ENCODE measurements at places on chromosomes 13 and 19.

DNA sequence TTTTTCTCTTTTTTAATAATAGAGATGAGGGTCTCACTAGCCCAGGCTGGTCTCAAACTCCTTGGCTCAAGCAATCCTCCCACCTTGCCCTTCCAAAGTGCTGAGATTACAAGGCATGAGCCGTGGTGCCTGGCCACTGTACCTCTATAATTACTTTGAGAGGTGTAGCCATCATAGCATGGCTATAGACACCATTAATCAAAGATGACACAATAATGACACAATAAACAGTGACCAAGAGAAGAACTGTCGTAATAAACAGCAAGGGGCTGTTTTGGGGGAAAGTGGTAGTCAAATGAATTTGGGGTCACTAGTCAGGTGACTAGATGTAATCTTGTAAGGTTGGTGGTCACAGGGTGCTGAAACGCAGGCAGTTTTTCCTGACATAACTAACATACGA is 30.4 kb downstream of the KLF5 start:
- DNase-seq: no peak

DNA sequence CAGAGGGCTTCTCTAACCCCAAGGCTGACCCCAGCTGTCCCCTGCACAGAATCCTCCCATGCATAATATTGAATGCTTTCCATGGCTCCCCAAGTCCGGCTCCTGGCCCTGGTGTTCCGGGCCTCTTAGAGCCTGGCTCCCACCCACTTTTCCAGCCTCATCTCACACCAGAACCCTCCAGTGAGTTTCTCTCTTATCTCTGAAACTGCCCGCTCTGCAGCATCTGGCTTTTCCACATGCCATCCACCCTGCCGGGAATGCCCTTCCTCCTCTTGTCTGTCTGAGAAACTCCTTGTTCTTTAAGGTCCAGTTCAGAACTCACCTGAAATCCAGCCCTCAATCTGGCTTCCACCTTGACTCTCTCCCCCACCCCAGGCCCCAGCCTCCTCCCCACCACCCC is 6.8 kb downstream of the SYNGR4 start:
- DNase-seq: no peak

DNA sequence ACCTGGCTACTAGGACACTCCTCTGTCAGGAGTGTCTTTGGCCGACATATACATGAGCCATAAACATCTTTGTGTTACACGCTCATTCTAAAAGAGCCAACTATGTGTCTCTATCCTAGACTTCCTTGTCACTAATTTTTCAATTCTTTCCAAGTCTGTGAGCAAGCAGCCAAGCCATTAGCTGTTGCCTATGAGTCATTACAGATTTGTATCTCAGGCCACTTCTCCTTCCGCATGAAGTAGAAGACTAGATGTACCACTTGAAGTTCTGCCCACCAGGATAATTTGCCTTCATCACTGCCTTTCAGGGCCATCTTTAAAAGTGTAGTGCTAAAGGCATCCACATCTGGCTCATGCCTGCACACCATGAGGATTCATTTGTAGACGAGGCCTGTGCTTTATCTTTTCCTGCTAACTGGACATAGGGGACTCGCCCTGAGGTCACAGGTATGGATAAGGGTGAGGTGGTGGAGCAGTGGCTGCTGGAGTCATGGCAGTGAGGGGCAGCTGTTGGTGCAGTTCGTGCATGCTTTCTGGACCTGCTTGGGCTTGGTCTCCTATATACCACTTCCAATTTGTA is 126.1 kb upstream of the KL start:
- DNase-seq: no peak

DNA sequence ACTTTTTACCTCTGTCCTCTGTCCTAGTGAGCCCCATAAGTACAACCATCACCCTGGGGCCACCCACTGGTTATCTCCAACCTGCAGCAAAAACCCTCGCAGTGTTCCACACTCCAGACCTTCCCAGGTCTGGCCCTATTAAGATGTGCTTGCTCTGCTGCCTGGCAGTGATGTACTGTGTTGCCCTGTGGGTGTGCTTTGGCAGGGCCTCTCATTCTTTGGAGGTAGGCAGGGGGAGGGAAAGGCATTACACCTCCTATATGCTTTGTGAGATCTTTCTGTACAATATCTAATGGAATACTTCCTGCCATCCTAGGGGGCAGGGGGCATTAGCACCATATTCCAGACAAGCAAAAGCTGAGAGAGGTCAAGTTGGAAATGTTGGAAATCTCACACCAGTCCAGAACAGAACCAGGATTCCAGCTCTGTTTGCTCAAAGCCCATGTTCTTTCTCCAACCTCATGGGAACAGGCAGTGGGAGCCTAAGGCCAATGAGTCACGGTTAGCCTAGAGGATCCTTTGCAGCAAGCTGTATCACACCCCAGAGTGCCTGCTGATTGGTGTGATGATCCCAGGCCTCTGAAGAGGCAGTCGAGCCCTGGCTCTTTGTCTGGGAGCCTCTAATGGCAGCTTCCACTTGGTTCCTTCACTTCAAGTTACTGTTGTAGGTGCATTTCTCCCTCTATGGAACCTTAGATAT is 59.7 kb upstream of the UBL3 start:
- no peak for DNase-seq

DNA sequence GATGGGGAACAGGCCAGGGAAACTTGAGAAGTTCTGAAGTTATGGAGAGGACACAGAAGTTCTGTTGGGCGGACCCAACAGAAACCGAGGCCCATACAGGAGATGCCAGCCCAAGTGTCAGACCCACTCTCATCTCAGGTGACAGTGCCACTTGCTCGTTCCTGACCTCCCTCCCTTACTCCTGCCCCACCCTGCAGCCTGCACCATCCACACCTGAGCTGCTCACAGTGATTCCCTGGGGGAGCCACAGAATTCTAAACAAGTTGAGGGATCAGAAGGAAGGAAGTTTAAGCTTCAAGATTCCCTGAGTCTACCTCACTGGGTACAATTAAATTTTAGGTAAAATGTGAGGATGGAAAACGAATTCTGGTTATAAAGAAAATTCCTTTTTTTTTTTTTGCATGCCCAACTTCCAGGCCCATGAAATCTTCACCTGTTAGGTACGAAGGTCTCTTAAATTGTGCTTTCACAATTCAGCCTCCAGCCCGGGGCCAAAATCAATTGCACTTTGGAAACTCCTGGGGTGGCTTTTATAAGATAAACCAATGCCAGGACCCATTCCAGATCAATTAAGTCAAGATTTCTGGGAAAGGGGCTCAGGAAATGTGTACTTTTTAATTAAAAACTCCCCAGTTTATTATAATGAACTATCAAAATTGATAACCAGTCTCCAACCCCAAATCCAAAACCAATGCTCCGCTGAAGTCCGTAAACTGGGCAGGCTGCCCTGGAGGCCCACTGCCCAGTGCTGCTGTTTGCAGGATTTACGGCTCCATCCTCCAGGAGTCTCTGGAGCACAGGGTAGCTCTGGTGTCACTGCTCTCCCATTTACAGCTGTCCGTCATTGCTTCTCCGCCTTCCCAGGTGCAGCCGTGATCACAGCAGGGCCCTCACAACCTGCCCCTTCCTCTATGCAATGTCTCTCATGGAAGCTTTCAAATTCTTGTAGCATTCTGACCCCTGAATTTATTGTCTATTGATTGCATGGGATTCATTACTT is 643.5 kb downstream of the UQCRFS1 start:
- DNase-seq: no peak

DNA sequence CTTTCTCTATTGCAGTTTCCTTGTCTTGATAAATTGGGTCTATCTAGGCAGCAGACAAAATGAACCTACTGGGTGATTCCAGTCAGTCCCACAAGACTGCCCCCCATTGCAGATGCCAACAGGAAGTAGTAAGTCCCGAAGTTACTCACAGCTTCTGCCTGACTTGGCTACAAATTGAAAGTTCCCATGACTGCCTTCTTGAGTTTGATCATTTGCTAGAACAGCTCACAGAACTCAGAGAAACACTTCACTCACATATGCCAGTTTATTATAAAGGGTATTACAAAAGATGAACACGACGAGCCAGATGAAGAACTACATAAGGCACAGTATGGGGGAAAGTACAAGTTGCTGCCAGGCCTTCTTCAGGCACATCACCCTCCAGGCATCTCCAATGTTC is 50.0 kb downstream of the TEX26 start:
- DNase-seq: no peak

DNA sequence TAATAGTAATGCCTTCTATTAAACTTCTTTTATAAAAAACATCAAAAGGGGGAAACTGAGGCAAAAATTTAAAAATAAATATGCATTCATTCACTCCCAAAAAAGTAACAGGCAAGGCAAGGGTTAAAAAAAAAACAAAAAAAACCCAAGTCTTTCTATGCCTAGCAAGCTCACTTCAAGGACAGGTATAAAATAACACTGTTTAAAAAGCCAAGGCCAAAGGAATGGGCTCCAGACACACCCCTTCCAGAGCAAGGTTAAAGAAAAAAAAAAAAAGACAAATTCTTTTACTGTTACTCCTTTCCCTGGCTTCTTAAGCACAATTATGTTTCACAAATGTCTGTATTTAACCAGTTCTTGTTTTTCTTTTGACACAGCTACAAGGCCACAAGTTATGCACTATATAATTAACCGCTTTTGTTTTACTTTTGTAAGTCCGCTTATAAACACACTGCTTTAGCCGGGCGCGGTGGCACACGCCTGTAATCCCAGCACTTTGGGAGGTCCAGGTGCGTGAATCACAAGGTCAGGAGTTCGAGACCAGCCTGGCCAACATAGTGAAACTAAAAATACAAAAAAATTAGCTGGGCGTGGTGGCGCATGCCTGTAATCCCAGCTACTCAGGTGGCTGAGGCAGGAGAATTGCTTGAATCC is 3.6 kb downstream of the SIGLEC11 start:
- no peak for DNase-seq

- no peak for DNase-seq
These were observed 798.3 kb downstream of the GPC5 start for GRCh38 chr13:92196591-92197256.

DNA sequence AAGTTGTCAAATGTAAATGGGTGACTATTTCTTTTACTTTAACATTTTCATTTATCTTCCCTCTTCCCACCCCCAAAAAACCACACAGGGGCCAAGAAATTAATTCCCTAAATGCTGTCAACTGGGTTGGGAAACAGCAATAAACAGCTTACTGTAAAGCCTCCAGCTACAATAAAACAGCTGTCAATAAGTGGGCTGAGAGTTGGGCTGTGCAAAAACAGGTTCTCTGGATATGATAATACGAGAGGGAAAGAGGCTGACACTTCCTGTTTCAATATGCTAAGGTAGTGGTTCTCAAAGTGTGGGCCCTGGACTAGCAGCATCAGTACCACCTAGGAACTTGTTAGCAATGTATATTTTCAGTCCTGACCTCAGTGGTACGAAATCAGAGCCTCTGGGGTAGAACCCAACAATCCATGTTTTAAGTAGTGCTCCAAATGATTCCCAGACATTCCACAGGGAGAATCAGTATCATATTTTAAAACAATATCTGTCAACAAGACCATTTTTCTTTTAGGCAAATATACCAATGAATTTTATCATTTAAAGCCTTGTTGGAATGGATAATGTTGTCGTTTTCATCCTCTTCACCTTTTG is 8.4 kb downstream of the PCDH9 start:
- DNase-seq: peak; percentile 56

DNA sequence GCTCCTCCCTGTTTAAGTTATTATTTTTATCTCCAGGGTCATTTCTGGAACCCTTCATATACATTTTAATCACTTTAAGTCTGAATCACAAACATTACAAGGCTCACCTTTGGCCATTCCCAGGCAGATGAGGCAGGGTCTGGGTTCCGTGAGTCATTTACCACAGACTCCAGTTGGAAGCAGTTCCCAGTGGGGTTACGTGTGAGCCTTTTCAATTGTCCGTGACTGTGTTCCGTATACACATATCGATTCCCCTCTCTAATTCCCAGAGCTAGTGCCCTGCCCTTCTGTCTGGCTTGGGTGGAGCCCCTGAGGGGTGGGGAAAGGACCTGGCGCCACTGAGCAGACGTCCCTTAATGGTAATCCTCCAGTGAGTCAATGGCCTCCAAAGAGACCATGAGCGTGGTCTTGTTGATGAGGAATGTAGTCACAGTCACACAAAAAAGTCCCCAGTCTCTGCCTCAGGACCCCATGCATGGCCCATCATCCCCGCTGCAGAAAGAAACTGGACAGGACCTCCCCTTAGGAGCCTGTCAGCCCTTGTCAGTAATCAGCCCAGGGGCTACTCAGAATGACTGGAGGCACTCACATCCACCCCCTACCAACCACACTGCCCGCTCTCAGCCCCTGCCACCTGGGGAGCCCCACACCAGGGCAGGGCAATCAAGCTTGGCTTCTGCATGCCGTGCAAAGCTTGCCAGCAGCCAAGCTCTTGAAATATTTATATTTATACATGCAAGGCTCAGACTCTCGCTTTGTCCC is 144.4 kb downstream of the ZIC5 start:
- DNase-seq: no peak

GRCh38 chr19:53982001-53982451 is 9.4 kb upstream of the CACNG6 start:
- DNase-seq: peak; percentile 32

DNA sequence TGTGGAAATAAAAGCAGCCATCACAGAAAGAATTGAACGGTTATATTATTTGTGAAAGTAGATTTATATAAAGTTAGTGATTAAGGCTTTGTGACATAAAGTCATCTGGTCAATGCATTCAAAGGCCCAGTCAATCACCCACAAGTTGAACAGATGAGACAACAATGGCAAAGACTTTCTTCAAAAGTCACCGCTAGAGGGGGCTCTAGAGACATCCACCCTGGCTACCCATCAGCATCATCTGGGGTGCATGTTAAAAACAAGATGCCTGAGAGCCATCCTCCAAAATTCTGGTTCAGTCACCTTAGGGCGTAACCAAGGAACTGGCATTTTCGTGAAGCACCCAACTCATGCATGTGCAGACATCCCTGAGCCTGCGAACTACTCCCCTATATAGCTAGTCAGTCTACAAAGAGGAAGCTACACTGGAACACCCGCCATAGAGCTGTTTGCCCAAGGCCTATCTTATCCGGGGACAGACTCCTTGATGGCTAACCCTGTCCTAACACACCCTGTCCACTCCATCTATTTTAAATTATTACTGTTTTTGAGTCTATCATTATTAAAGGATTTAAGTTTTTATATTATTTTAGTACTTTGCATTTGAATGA is 970.5 kb downstream of the UQCRFS1 start:
- DNase-seq: peak; percentile 7

DNA sequence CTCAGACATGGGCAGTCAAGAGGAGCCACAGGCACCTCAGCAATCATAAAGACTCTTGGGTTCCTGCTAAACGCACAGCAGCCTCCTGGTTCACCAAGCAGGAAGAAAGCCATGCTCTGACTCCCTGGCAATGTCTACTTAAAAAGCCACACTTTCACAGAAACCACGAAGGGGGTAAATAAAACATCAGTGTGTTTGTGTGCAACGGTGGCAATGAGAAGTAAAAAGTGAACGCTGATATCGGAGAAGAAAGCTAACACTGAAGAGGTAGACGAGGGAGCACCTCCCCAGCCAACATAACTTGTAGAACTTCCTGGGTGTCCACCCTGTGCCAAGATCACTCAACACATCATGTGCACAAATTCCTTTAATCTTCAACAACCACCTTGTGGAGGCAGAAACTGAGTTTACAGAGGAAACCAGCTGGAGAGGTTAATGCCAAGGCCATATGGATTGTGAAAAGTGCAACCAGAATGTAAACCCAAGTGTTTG is 30.2 kb downstream of the HSPH1 start:
- no peak for DNase-seq
